Right ventricle myocardium inferior (tissue), 1 donor: ENCODE measurements at places on chromosomes 13 and 19. TPM values are rescaled to one million over a fixed set of nuclear protein-coding genes. Genes with fewer than 3 reads are reported as not detected.
A peak's percentile ranks its signal among the peaks of the same experiment; 100 is the strongest.

GRCh38 chr19:48552406-48553322, 692 bp downstream of the SULT2B1 start:
- DNase-seq: no peak

DNA sequence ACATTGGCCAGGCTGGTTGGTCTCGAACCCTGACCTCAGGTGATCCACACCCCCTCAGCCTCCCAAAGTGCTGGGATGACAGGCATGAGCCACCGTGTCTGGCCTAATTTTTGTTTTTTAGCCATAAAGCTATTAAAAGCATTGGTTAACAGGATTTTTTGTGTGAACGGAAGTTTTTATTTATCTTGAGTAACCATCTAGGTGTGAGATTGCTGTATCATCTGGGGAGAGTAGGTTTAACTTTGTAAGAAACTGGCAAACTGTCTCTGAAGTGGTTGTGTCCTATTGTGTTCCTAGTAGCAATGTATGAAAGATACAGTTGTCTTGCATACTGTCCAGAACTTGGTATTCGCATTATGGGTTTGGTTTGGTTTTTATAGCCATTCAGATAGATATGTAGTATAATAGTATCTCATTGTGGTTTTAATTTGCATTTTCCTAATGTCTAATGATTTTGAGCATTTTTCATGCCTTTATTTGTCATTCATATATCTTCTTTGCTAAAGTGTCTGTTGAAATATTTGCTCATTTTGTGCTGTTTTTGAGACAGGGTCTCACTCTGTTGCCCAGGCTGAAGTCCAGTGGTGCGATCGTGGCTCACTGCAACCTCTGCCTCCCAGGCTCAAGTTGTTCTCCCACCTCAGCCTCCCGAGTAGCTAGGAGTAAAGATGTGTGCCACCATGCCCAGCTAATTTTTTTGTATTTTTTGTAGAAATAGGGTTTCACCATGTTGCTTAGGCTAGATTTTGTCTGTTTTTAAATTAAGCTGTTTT, 13.5 kb upstream of the PLEKHF1 start:
- DNase-seq: peak; percentile 7

FGF22 gene
- total RNA-seq: not detected

DNA sequence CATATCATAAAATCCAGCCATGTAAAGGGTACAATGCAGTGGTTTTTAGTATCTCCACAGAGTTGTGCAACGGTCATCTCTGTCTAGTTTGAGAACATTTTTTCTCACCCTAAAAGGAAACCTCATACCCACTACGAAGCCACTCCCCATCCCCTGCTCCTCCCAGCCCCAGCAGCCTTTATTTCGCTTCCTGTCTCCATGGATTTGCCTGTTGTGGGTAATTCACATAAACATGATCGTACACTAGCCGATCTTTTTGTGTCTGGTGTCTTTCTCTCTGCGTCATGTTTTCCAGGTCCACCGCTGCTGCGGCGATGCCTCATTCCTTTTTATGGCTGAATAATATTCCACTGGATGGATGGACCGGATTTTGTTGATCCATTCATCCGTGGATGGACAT, 28.6 kb downstream of the BICRA start:
- DNase-seq: no peak

SIGLECL1 gene
- not detected for total RNA-seq

DNA sequence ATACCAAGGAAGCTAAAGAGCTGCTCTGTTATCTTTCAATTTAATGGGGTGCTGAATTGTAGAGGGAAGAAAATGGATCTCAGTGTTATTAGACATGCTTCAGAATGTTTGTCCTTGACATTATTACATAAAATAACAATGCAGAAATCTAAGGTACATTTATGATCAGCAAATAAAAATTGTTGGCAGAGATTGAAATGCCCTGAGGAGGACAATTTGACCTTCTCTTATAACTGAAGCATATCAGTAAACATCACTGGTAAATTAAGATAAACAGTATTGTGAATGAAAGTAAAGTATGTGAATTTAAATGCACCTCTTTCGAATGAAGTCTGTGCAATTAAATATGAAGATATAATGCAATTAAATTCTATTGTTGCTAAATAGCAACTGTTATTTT, 1362.1 kb upstream of the ATXN8OS start:
- no peak for DNase-seq

DNA sequence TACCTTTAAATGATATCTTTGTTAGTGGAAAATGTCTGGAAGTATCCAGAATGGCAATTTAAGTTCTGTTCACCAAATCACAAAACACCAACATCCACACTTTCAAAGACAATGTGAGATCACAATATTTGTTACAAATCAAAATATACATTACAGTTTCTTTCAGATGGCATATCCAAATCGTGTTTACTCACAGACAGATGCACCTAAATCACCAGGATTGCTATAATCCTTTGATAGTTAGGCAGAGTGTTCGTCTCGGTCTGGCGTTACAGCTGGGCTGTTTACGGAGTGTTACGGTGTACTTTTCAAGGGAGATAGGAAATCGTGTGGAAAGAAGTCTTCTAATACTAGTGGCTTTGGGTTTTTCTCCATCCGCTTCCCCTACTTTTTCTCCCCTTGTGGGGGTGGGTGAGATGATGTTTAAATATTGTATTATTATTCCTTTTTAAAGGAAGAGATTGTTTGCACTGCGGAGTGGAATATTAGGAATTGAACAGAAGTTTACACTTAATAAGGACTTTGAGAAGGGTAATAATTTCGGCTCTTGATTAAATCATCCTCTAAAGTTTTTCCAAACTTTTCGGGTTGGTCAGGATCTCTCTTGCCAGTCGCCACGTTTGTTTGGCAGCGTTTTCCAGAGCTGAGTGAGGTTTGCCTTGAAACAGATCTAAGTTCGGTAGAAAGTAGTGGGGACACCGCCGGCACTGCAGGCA, 1.8 kb downstream of the MAB21L1 start:
- no peak for DNase-seq

ZNF302 gene
- total RNA-seq: 37.9 TPM

DNA sequence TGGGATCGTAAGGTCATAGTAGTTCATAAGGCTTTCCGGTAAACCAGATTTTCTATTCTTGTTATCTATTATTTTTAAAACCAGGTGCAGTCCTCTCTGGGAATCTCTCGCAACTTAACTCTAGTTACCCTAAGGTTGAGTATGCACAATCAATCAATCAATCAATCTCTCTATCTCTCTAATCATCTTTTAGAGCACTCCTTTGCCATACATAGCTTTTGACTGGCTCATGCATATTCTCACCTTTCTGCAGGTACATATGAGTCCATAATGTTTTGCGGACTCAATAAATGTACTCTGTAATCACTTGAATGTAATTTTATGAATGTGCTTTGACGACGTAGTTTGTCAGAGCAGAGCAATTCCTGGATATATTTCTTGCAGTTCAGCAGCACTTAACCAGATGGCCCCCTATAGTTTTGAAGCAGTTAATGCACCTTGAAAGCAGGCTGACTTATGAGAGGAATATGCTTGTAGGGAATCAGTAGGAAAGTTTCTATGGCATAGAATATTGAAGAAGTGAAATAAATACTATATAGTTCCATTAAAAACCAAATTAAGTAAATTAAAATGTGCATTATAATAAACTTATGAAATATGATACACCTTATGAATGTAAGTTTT, 524.7 kb downstream of the GPC5 start:
- no peak for DNase-seq

GRCh38 chr19:39401070-39401548, 5.5 kb upstream of the ZFP36 start:
- DNase-seq: no peak

ZNF835 gene
- 7.3 TPM for total RNA-seq

DNA sequence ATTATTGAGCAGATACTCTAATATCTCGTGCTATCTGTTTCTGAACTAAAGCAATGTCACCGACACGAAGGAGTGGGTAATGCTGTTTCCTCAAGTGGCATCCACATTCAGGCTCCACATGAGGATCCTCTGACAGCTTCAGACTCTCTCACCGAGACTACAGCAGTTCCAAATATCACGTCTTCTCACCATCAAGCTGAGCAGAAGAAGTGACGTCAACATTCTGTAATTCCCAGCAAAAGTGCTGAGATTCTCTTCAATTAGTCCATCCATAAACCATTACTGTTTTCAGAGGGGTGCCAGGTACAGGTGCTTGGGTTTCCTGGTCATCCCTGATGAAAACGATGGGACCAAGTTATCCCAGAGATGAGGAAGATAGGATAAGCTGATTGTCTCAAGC, 110.0 kb upstream of the DACH1 start:
- no peak for DNase-seq

GRCh38 chr19:52935434-52935833, 12.2 kb upstream of the ZNF888 start:
- no peak for DNase-seq

DNA sequence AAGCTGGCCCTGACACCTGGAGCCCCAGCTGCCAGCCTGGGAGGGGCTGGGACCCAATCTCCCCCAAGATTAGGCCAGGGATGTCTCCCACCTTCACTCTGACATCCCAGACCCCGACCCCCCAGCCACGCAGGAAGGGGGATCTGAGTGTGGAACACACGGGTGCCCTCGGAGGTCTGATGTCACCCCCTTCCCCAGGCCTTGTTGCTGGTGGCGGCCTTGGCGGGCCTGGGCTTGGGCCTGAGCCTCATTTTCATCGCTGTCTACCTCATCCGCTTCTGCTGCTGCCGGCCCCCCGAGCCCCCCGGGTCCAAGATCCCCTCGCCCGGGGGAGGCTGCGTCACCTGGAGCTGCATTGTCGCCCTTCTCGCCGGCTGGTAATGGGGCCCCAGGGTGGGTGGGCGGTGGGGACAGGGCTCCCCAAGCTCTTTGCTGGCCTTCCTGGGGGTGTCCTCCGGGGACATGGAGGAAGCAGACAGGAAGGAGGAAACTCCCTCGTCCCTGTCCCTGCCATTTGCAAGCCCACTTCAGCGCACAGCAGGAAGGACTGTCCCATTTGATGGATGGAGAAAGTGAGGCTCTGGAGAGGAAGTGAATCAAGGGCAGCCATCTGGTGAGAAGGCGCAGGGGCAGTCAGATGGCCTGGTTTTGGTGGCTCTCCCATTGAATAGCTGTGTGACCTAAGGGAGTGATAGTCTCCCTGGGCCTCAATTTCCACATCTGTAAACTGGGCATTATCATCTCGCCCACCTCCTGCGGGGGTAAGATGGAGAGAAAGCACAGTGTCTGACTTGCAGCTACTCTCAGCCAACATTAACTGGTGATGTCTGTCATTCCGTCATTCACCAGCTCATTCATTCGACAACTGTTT, 3.9 kb downstream of the TTYH1 start:
- no peak for DNase-seq

FXYD3 gene
- 2.3 TPM for total RNA-seq

GRCh38 chr13:27663947-27664346, 42.3 kb downstream of the POLR1D start:
- DNase-seq: no peak

DNA sequence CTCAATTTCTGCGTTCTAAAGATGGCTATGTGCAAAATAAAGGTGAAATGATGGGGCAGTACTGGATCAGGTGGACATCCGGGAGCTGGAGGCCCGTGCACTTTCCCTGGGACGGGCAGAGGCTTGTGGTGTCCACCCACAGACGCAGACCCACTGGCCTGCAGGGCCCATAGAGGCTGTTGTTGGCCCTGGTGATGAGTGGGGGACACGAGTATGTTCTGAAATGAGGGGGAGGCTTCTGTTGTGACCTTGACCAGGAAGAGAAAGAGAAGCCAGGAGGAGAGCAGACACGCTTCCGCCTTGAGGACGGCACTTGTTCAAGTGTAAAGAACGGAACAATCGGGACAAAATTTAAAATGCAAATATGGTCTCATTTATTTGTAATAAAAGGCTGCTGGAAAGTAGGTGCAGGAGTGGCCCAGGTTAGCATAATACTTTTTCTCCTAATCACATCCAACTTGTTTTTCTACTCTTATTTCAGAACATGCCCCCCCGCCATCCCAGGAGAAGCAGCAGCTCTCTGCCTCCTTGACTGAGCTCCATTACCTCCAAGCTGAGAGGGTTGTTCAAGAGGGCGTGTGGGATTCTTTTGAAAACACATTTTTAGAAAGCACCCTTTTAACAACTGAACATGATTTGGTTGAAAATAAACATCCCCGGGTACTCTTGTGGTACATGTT, 27.1 kb downstream of the ATP11A start:
- DNase-seq: no peak

GRCh38 chr19:29054886-29055675, 157.9 kb downstream of the UQCRFS1 start:
- DNase-seq: no peak

CGB5 gene
- not detected for total RNA-seq
